ENCODE measurements at places on chromosomes 3 and 15.

DNA sequence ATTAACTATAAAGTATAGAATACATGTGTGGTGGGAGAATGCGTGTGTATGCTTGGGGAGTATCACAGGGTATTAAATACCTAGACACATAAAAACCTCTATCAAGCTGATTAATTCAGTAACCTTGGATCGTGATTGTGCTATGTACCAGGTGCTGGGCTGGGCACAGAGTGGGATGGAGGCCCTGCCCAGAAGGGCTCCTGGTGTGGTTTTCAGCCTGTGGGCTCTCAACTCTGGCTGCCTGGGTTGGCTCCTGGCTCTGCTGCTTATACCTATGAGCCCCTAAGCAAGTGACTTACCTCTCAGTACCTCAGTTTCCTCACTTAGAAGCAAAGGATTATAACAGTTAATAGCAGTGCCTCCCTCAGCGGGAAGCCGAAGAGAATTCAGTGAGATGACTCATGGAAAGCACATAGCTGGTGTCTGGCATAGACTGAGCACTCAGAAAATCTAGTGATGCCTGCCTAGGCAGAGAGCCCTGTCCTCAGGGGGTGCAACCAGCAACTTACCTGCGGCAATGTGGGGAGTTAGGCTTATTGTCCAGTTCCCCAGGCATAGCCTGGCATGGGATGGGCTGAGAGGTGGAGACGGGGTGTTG is 90.6 kb upstream of the MYZAP start:
- DNase-seq: peak; percentile 69

GRCh38 chr3:58608648-58609047 is 31.5 kb upstream of the FAM107A start:
- DNase-seq: no peak

- DNase-seq: no peak
Observed at GRCh38 chr3:192570315-192570714, 157.0 kb downstream of the FGF12 start.

DNA sequence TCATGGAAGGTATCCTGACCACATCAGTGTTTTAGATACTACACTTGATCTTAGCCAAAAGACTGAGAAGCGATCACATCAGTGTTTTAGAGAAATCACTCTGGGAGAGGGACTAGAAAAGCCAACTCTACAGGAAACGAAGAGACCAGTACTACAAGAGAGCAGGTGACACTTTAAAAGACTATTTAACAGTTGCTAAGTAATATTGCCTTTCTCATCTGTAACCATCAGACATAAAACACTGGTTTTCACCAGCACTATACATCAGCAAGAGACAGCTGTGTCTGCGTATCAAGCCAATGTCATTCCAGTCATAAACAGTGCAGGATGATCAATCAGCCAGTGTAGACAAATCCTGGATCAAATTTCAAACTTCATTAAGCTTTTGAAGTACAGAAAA is 66.7 kb downstream of the GLB1 start:
- DNase-seq: no peak

- no peak for DNase-seq
Observed at GRCh38 chr15:81547521-81548132, 173.6 kb upstream of the TMC3 start.

GRCh38 chr15:37028625-37029296 is 71.6 kb downstream of the MEIS2 start:
- DNase-seq: peak; percentile 74

DNA sequence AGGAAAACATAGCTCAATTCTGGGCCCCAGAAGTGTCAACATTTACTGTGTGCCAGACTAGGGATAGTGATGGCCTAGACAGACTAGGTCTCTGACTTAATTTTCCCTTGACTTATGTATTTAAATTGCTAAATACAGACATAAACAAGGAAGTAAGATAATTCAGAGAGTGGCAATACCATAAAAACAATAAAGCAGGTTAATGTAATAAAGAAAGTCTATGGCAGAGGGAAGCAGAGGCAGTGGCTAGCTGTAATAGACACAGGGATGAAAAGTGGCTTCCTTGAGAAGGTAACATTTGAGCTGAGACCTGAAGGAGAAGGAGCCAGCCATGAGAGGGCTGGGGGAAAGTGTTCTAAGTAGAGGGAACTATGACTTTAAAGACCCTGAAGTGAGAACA is 95.7 kb downstream of the TNIK start:
- DNase-seq: no peak

GRCh38 chr3:127049393-127049792 is 66.5 kb downstream of the PLXNA1 start:
- no peak for DNase-seq

- DNase-seq: peak; percentile 50
Observed at GRCh38 chr3:138348754-138349739, 668 bp downstream of the MRAS start.

DNA sequence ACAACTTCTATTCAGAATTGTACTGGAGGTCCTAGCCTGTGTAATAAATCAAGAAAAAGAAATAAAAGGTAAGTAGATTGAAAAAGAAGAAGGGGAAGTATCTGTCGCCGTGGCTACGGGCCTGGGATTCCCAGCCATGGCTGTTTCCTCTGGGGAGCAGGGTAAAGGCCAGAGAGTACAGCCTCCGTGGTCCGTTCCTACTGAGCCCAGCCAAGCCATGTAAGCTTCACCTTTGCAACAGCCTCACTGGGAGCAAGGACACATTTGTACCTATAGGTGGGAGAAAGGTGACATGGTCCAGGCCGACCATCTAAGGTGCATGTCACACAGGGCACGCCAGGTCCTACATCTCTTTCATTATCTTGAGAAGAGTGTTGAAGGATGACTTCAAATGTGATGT is 71.3 kb downstream of the ANP32A start:
- DNase-seq: no peak

Data from AG08395 (cell line).